ENCODE measurements at places on chromosomes 2 and 18. TPM values are rescaled to one million over a fixed set of nuclear protein-coding genes. Genes with fewer than 3 reads are reported as not detected.

DNA sequence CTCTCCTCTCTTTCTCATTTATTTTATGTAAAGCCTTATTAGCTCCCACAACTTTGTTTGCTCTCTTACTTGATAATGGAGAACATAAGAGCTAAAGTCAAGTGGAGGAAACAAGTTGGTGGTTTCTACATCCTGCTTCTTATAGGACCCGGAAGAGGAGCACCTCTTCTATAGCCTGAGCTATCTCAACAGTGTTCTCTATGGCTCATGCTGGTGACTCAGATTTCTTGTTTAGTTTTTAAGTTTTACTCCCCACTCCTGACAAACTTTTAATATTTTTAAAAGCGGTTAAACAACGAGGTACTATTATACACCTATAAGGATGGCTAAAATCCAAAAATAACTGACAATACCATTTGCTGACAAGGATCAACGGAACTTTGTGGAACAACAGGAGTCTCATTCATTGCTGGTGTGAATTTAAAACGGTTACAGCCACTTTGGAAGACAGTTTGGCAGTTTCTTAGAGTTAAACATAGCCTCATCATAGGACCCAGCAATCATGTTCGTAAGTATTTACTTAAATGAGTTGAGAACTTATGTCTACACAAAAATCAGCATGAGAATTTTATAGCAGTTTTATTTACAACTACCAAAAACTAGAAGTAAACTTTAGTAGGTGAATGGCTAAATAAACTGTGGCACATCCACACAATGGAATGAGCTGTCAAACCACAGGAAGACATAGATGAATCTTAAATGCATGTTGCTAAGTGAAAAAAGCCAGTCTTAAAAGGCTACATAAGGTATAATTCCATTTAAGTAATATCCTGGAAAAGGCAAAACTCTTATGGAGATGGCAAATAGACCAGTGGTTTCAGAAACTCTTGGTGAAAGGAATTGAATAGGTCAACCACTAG is 12.7 kb upstream of the CDC42EP3 start:
- DNase-seq = no peak

DNA sequence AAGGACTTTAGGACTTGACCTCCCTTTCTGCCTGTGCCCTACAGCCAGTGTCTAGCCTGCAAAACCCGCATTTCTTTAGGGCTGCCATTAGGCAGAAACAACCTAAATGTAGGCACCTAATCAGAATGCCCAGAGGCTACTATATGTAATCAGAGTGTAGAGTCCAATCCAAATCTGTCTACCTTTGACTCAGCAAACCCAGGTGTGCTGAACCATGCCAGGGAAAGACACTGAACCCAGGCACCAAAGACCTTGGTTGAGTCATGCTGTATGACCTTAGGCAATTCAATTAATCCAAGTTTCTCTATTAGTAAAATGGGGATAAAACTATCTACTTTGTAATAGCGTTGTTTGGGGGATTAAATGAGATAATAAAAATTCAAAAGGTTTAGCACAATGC is 20.7 kb downstream of the CAPN14 start:
- no peak for DNase-seq

- DNase-seq = no peak
These were observed 37.4 kb downstream of the SOCS6 start for GRCh38 chr18:70326255-70326654.

GRCh38 chr2:112488201-112488600 is 6.2 kb downstream of the TTL start:
- no peak for DNase-seq

DNA sequence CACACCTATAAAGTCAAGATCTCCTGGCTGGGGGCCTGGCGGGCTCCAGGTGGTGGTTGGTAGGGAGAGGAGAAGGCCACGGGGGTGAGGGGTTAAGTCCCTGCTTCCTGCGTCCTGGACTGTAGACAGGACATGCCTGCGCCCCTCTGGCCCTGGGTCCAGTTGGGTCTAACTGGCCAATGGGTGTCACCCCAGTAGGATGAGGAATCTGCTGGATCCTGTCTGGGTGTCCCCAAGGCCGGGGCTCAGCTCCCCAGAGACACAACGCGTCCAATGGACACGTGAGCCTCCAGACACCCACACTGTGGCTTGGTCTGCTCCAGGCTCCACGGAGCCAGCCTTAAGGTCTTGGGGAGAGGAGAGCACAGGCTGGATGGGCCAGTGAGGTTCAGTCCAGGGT is 19.6 kb downstream of the AQP12A start:
- no peak for DNase-seq

DNA sequence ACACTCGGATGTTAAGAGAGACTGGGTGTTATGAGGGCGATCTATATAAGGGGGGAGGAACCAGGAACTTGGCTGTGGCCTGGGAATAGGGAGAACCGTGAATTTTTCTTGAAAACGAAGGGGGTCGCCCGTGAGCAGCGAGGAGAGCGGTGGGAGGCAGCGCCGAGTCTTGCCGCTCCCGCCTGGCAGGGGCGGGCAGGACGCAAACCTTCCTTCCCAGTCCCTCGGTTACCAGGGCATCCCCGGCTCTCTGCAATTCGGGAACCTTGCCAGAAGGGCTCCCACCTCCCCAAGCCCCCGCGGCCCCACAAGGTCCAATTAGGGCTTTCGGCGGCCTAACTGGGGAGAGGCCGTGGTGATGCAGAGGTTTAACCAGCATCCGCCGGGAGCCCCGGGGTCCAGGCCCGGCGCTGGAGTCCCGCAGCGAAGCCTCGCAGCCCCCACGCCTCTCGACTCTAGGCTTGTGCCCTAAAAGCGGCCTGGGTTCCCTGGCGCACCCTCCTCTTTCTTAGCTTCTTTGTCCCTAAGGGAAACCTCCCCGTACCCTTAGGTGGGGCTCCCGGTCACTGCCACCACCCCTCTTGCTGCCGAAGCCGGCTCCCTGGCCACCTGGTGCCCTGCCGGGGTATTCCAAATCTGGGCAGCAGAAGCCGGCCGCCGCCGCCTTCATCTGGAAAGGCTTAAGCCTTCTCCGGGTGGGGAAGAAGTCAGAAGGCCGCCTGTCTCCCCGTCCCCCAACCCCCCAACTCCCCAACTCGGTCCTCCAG is 680 bp upstream of the FHOD3 start:
- no peak for DNase-seq

- DNase-seq = no peak
These were observed 156.8 kb downstream of the CELF4 start for GRCh38 chr18:37408676-37409265.

GRCh38 chr2:7773362-7774360 is 856.4 kb downstream of the RNF144A start:
- no peak for DNase-seq

GKN2 gene
- polyA plus RNA-seq = not detected

ASPRV1 gene
- polyA plus RNA-seq = 4.1 TPM

CRACDL gene
- polyA plus RNA-seq = 2.7 TPM

GRCh38 chr18:3530807-3531206 is 80.8 kb downstream of the TGIF1 start:
- DNase-seq = no peak

- no peak for DNase-seq
These were observed 42.2 kb downstream of the TAF4B start for GRCh38 chr18:26268454-26268853.

- DNase-seq = no peak
These were observed 50.9 kb downstream of the DCDC2C start for GRCh38 chr2:3754280-3754679.

DNA sequence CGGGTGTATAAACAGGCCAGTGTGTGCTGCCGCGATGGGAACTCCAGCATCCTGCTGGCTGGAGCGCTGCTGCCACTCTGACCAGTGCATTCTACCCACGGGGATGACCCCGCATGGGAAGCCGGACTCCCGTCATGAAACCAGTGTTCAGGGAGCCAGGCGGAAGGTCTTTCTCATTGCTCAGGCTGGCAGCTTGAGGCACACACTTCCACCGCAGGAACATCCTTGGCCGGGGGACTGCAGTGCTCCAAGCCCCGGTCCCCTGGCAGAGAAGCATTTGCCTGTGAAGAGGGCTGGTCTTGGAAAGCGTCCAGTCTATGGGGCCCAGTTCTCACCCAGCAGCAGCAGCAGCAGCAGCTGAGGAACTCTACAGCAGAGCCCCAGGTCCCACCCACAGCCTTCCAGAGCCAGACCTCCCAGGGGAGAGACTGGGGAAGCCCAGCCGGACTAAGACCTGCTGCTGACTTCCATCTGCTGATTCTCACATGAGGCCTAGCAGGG is 235.9 kb downstream of the KLHL29 start:
- no peak for DNase-seq

- DNase-seq = no peak
These were observed 49.9 kb downstream of the DGKD start for GRCh38 chr2:233404222-233404621.

GRCh38 chr18:74797577-74798151 is 200.0 kb downstream of the ZNF407 start:
- DNase-seq = no peak

PGAP1 gene
- polyA plus RNA-seq = 33.9 TPM

- no peak for DNase-seq
These were observed 71.2 kb downstream of the PLB1 start for GRCh38 chr2:28567061-28567471.

DNA sequence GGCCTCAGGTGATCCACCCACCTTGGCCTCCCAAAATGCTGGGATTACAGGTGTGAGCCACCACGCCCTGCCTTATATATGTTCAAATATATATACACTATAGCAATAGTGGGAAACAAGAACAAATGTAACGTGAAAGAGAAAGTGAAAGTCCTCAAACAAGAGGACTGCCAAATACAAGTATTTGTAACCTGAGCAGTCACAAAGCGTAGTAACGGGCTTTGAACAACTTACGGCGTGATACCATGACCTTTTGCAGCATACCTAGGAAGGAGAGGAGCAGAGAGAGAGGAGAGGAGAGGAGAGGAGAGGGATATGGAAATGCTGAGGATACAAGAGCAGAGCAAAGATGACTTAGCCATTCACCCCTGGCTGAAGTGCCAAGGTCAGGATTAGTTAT is 113.8 kb upstream of the RGPD4 start:
- no peak for DNase-seq

TSPYL6 gene
- polyA plus RNA-seq = not detected

DNA sequence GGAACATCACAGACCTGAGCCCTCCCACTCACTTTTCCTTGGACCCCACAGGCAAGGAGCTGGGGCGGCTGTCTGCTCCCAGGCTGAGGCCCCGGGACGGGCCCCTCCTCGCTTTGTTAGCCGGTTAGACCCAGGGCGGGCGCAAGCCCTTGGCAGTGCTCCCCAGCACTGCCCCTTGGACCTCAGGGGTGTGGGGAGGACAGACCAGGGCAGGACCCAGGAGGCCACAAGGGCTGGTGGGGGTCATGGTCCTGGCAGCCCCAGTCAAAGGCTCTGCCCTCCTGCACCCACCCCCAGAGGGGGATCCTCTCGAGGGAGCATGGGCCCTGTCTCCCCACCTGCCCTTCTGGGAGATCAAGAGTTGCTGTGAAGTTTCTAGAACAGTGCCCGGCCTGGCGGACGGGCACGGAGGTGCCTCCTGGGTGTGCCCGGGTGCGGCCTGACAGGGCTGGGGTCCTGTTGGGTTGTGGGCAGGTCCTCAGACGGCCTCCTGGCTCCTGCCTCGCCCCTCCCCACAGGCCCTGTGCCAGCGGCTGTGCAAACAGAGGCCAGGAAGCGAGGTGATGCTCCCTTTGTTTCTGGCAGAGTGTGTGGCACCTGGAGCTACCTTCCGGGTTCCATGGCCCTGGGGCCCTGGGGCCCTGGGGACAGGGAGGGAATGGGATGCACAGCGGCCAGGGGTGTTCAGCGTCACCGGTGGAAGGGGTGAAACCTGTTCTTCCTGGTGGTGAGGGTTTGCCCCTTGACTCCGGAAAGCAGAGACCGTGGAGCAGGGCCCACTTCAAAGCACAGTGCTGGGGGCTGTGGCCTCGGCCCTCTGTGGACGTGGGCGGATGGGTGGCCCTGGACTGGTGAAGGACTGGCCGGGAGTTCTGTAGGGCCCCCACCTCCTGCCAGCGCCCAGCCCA is 2.9 kb upstream of the GAL3ST2 start:
- no peak for DNase-seq

RUFY4 gene
- polyA plus RNA-seq = 0.50 TPM

GRCh38 chr2:176885661-176886060 is 326.9 kb upstream of the HNRNPA3 start:
- no peak for DNase-seq

GRCh38 chr2:46210063-46210462 is 87.1 kb upstream of the EPAS1 start:
- no peak for DNase-seq

DNA sequence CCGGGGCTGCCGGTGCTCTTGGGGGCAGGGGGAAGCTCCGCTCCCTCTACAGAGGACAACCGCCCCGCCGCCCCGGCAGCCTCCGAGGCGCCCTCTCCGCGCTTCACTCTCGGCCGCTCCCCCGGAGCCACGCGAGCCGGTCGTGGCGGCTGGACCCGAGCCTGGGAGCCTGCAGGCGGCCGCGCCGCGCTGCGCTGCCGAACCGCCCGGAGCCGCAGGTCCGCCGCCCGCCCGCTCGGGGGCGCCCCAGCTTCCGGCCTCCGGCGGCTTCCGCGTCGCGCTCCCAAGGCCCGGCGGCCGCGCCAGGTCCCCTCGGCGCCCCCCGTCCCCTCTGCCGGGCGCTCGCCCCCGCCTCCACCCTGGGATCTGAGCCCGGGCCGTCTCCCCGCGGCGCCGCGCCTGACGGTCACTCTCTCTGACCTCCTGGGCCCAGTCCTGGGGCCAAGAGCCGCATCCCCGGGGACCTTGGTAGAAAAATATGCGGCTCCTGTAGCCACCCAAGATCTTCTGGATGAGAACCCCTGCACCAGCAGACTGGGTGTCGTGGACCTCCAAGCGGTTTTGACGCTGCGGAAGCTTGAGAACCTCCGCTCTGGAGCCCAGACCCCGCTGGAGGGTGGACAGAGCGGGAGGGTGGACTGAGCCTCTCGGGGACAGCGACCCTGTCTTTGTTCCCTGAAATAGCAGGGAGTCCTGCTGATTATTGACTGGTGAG is 44.3 kb downstream of the SERTAD2 start:
- DNase-seq = no peak

PRLH gene
- not detected for polyA plus RNA-seq

DNA sequence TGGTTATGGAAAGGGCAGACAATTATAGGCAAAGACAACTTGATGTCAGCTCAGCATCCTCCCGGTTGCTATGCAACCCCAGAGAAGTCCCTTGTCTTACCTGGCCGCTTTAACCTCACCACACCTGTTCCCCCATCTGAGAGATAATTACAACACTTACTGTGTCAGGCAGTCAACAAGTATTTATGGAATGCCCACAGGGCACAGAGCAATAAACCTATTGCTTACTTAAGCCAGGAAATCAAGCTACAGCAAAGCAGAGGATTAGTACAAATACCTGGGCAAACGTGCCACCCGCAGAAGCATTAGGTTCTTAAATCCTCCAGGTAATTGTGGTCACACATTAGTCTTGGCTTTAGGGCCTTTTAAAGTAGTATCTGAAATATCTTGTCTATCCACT is 320.4 kb upstream of the REV1 start:
- DNase-seq = no peak

ARHGEF4 gene
- polyA plus RNA-seq = 6.2 TPM

Data from left renal pelvis (tissue), 4 donors.